ENCODE measurements at places on chromosomes 4 and X.

GRCh38 chrX:22952010-22952409 lies 47.8 kb upstream of the DDX53 start:
- DNase-seq = no peak

DNA sequence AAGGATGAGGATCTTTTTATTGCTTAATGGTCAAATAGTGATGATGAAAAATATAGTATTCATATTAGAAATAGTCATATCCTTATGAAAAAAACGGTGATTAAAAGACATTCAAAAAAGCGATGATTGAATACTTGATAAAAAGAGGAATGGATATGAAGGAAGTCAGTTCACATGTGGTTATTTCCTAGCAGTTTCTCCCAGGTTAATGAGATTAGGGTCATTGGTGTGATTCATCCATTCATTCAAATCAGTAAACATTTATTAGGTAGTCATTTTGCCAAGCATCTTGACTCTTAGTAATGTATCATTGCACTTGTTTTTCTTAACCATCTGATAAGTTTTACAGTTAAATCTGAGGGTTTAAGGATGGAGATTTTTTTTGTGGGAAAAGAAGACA lies 294.1 kb downstream of the ARHGAP24 start:
- DNase-seq = no peak

- no peak for DNase-seq
Measured at GRCh38 chr4:185028625-185029024, 10.3 kb downstream of the HELT start.

GRCh38 chr4:148923881-148924280 lies 481.7 kb upstream of the NR3C2 start:
- DNase-seq = no peak

- no peak for DNase-seq
Measured at GRCh38 chr4:96827086-96827485, 987.2 kb downstream of the PDHA2 start.

DNA sequence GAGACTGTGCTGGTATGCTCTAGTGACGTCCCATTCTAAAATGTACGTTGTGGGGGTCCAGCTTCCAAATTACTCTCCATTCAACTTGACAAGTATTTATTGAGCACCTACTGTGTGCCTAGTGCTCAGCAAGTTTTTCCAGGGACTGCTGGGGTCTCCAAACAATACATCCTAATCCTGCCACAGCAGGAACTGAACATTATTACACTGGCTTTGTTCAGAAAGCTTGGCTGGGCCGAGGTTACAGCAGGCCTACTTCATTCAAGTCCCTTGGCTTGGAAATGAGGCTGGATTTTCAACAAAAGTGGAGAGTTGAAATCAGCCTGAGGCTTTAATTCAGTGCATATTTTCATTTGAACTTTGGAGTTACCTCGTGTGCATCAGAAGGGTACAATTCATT lies 78.0 kb downstream of the GUCY2F start:
- no peak for DNase-seq

DNA sequence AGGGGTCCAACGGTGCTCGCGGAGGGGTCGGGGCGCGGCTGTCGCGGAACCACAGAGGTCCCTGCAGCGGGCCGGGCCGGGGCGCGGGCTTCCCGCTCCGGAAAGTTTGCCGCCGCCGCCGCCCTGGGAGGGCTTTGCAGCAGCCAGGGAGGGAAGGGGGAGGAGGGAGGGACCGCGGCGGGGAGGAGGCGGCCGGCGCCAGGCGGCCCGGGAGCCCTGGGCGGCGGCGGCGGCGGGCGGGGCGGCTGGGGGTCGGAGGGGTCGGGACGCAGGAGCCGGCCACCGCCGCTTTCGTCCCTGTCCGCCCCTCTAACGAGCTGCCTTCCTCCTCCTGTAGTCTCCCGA lies 375 bp downstream of the FGFR3 start:
- DNase-seq = no peak

- no peak for DNase-seq
Measured at GRCh38 chr4:173413036-173413435, 14.1 kb upstream of the SCRG1 start.

DNA sequence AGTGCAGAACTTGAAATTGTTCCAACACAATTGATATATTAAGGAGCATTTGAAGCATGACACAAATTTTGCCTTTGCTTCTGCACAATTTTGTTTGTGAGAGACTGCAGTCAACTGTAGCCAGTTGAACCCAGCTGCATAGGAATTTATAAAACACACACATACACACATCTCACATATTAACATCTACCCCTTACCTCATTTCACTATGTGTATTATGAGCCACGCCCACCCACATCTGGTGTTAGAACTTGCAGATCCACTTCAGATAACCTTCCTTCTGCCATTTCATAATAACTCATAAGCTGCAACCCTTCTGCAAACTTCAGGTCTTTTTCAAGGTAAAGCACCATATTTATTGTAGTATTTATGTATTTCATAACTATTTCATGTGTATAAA lies 188.1 kb upstream of the WDFY3 start:
- no peak for DNase-seq

DNA sequence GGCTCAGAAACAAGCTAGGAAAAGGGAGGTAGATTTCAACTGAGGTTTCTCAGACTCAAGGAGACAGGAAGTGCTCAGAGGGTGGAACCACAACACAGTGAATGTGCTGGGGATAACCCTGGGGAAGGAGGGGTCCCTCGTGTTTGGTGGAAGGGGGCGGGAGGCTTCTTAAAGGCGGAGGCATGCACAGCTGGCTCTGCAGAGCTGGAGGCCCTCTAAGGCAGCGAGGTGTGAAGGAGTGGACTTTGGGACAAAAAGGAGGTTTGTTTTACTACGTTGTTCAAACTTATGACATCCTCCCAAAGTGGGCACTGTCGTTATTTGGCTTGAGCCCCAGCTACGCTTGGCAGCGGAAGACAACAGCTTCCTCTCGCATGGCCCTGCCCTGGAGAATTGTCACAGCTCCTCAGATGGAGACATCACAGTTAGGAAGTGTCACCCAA lies 21.7 kb upstream of the MTM1 start:
- DNase-seq = no peak

- DNase-seq = no peak
Measured at GRCh38 chr4:41146716-41147506, 67.4 kb downstream of the APBB2 start.

DNA sequence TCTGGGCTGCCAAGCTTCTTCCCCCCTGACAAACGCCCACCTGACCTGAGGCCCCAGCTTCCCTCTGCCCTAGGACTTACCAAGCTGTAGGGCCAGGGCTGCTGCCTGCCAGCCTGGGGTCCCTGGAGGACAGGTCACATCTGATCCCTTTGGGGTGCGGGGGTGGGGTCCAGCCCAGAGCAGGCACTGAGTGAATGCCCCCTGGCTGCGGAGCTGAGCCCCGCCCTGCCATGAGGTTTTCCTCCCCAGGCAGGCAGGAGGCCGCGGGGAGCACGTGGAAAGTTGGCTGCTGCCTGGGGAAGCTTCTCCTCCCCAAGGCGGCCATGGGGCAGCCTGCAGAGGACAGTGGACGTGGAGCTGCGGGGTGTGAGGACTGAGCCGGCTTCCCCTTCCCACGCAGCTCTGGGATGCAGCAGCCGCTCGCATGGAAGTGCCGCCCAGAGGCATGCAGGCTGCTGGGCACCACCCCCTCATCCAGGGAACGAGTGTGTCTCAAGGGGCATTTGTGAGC lies 37.0 kb downstream of the HTRA3 start:
- DNase-seq = no peak

GRCh38 chr4:170979736-170980135 lies 833.5 kb upstream of the GALNTL6 start:
- no peak for DNase-seq

GRCh38 chr4:154781126-154781982 lies at the start of gene RBM46:
RBM46 (plus strand) TSS chr4:154781272; CDS start chr4:154796753, 15,481 bp downstream.
- DNase-seq = no peak

GRCh38 chrX:13666836-13667235 lies 13.9 kb downstream of the TCEANC start:
- no peak for DNase-seq

GRCh38 chrX:8390771-8391170 lies 73.9 kb upstream of the VCX3B start:
- no peak for DNase-seq

DNA sequence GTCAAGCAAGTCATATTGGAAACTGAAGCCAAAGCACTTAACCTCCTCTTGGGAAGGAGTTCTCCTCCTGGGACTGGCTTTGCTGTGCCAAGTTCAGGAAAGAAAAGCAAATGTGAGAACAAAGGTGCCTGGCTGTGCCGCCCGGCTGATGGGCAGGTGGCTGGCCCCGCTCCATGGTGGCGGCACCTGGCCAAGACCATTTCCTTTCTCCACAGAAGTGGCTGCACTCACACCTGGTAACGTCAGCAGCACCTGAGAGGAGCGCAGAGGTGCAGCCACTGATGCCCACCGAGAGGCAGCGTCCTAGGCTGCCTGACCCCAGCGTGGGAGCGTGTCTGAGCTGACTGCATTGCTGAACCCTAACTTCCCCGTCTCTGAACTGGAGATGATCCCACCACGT lies 54.3 kb downstream of the DCTD start:
- DNase-seq = no peak

DNA sequence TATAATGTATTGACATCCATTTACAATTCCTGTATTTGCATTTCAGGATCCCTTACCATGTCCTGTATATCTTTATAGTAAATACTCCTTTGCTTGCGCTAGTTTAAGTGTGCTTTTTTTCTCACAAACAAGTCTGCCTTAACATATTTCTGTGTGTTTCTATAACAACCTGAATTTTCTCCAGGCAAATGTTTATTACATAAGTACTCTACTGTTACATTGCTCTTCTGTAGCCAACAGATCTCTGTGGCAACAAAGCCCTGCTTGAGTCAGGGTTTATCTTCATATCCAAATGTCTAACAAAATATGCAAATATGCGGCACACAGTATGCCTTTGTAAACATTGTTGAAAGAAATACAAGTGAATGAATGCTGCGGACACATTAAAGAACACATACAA lies 625.5 kb downstream of the TLL1 start:
- no peak for DNase-seq

- DNase-seq = no peak
Measured at GRCh38 chrX:7759830-7760229, 83.1 kb upstream of the VCX start.

- no peak for DNase-seq
Measured at GRCh38 chrX:132483951-132484350, 4.9 kb downstream of the MBNL3 start.

DNA sequence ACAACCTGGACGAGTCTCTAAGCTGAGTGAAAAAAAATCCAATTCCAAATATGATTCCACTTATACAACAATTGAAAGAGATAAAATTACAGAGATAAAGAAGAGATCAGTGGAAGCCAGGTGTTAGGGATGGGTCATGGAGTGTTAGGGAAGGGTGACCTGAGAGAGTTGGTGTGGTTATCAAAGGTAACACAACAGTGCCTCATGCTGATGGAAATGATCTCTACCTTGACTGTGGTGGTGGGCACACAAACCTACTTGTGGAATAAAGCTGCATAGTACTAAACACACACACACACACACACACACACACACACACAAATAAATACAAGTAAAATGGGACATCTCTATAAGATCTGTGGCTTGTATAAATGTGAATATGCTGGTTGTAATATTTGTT lies 26.0 kb downstream of the BEND2 start:
- DNase-seq = no peak

DNA sequence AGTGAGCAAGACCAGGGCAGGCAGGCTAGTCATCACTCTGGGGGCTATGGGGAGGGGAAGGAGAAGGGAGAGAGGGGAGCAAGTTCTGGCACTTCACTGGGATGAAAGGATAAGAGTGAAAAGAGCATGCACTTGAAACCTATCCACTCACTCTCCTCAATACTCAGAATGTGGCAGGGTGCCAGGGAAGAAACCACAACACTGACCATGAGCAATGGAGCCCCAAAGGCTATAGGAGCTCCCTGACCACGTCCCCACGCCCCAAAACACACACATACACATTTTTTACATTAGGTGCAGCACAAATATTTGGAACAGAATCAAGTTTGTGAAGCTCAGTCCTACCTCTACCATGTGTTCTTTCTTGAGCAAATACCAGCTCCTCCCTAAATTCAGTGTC lies 132.2 kb downstream of the IDS start:
- no peak for DNase-seq

- no peak for DNase-seq
Measured at GRCh38 chrX:129823115-129823514, 20.6 kb downstream of the ZDHHC9 start.

DNA sequence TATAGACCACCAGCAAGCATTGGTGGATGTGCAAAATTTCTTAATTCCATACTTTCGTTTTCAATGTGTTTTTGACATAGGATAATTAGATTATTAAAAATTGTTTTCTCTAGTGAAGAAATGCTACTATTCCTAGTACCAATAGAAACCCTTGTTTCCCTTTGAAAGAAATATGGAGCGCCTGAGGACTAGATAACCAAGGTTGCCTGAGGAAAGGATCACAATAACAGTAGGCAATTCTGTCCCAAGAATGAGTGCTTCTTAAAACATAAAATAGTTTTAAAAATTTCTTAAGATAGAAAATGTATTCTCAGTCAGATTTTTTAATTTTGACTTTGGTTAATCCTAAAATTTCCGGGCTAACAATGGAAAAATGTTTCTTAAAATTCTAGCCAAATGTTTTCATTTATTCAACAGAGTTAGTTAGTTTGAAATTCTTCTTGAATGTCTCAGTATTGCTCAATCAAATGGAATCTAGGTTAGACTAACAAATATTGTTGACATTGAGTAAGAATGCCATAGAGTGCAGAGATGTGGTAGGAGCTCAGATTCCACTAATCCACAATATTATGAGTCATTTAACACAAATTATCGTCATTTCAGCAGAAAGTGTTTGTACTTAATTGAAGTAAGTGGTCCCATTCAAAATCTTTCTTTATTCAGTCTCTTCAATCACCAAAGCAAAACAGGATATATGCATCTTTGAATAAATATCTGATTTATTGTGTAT lies 666.0 kb downstream of the GRID2 start:
- DNase-seq = peak; percentile 89

DNA sequence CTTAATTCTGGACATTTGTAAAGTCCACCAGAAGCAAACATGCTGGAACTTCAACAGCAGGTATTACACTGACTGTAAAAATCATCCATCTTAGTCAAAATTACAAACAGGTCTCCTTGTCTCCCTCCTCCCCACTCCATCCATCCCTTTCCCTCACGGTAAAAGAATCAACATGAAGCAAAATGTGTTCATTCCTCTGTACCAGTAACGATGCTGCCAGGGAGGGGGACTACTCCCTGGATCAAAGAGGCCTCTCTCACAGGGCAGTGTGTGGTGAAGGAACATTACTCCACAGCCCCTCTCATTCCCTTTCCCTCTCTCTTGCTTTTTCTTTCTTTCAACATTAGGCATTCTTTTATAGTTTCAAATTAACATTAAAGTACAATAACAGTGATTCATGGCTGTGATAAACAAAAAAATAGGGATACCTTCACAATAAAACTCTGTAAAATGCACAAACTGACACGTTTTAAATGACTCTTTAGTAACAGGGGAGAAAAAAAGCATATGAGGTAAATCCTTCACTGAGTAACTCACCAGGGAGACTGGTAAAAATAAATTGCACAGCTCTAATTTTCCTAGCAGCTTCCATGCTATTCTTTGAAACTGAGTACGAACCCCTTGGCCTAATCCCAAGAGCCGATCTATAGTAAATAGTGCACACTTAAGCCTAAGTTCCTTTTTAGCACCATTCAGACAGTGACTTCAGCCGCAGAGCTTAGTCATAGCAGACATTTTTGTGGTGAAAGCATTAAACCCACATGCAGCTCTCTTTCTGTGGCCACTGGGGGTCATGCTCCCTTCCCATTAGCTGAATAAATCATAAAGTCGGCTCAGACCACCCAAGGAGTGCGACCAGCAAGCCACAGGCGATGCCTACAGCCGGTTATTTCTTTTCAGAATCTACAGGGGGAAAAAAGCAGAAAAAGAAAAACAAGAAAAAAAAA lies 215.6 kb upstream of the GYPA start:
- peak; percentile 3 for DNase-seq

All from HepG2 (cell line).